ENCODE measurements at places on chromosomes 7 and 10.

- DNase-seq, result no peak
Measured at GRCh38 chr7:113796557-113796956, 122.3 kb downstream of the PPP1R3A start.

DNA sequence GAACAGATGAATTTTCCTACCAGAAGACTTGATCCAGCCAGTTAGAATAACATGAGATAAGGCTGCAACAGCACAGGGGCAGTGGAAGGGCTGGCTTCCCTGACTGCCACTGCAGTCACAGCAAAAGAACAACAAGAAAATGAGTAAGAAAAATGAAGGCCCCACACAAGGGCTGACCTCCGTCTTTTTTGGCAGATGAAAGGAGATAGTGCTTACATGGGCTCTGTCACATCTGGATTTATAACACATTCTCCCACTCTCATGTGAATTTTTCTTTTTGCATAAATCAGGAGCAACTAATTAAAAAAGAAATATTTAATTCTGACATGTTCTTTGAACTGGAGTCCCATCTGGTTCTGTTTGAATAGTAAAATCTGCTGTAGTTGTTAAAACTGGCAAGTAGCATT, 99.6 kb downstream of the NRP1 start:
- DNase-seq, result no peak

DNA sequence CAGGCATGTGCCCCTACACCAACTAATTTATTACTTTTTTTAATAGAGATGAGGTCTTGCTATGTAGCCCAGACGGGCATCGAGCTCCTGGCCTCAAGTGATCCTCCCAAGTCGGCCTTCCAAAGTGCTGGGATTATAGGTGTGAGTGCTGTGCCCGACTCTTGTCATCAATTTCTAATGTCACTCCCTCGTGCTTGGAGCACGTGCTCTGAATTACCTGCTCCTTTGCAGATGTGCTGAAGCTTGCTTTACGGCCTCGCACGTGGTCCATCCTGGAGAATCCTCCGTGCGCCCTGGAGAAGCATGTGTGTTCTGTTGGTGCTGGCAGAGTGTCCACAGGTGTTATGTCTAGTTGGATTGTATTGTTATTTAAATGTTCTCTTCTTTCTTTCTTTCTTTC, 11.8 kb upstream of the UBE3C start:
- DNase-seq, result no peak

GRCh38 chr7:157276731-157277562, 59.9 kb upstream of the DNAJB6 start:
- no peak for DNase-seq

DNA sequence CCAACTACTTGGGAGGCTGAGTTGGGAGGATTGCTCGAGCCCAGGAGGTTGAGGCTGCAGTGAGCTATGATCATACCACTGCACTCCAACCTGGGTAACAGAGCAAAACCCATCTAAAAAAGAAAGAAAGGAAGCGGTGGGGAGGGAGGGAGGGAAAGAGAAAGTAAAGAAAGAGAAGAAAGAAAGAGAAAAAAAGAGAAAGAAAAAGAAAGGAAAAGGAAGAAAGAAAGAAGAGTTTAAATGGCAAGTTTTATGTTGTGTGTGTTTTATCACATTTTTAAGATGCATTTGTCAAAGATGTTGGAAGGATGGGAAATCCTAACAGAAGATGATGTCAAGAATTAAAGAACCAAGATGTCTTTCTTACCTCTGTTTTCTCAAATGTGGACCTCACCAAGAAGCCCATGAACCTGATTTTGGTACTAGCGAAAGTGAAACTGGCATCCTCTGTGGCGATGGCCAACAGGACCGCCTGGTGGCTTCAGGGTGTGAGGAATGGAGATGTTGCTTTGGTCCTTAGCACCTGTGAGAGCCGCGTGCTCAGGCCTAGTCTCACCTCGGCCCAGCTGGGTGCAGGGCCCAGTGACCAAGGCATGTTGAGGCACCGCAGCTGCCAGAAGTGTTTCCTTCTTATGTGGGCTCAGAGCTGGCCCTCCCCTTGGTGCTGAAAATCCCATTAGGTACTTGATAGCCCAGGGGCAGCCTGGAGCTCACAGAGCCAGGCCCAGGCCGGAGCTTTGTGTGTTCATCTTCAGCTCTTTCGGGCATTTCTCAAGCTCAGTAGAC, 9.8 kb downstream of the UCMA start:
- no peak for DNase-seq

DNA sequence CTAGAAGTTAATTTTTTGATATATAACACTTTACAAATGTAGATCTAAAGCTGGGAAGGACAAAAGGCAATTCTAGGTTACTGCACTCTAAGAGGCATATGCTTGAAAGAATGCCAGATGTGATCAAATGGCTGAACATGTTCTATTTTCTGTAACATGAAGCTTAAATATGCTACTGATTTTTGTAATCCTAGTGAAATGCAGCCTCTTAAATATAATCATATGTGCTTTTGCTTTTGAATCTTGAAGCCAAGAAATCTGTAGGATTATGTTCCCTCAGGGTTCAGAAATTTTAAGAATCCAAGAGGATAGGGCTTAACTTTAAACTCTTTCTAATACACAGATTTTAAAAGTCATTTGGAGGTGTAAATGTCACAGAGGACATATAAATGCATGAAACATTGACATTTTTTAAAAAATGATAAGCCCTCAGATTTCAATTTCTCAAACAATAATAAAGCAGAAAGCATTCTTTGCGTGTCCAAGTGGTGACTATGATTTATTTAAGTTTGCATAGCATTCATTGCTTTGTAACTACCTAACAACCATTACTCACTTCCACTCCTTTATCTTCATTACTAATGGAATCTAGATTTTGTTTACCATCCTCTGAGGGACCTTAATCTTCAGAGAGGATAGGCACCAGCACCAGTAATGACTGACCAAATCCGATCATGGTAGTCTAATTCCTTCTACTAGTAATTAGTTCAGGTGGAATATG, 170.4 kb downstream of the MAGI2 start:
- no peak for DNase-seq

DNA sequence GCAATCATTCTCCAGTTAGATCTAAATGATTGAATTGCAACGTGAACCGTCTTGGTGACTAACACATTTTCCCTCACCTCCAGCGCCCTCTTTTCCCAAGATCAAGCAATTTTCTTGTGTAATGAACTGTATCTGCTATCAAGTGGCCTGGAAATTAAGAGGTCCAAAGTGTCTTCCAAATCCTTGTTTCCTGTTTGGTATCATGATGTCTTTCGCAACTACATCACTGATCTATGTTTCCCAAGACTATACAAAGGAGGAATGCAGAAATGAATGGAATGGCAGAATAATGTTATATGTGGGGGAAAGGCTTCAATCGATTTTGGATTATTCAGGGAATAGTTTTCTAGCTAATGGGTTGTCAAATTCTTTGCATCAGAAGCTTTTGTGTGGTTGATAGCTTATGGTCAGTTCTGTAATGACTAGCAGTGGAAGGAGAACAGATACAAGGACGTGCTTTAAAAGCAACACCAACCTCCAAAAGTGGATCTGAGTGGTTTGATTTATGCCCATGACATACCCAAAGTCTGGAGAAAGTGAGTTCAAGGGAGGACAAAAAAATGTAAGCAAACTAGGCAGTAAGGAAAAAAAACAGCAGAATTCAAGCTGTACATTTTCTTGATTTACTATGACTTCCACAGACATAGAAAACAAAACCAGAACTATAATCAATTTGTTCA, 14.6 kb upstream of the ZEB1 start:
- no peak for DNase-seq

DNA sequence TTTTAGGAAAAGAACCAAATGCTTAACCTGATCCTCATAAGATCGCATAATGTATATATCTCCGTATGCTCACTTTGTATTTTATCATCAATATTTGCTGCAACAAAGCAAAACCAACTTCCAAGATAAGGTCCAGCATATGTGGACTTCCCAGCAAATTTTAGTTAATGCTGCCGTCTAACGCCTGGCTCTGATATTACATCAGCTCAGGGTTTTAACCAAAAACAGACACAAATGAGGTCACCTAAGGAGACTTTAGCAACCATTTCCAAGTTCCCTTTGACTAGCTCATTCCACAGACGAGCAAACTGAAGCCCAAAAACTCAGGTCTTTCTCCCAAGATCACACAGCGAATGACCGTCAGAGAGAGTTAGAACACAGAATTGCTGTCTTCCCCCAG, 59.4 kb upstream of the UCN3 start:
- no peak for DNase-seq

DNA sequence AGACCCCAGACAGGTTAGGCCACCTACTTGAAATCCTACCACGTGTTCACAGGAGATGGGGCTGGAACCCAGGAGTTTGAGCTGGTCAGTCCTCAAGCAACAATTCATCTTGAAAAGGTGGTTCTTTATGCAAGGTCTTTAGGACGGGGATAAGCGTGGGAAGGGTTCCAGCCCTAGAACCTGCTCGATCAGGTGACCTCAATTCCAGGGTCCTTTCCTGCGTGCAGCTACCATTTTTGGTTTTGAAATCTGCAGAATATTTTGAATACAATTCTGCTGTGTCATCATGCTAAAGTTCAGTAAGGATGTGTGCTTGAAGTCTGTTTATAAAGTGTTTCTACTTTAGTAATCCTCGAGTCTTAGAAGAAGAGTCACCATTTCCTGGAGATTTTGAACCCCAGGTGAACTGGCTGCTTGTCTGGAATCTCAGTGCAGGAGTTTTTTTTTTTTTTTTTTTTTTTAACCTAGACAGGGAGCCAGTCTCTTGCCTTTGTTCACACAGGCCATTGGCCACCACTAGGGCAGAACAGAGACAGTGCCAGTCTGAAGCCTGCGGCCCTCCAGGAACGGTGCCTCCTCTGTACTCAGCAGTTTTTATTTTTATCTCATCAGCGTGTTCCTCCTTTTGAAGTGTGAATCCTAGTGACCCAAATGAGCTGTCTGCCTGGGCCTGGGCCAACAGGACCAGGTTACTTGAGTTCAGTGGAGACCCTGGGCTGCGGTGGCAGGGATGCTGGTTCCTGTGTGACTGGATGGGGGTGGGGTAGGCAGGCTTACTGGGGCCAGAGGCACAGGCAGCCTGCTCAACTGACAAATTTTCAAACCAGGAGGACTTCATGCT, 54.6 kb downstream of the EEPD1 start:
- DNase-seq, result peak; percentile 82

GRCh38 chr10:132112611-132113010, 46.9 kb downstream of the JAKMIP3 start:
- no peak for DNase-seq

DNA sequence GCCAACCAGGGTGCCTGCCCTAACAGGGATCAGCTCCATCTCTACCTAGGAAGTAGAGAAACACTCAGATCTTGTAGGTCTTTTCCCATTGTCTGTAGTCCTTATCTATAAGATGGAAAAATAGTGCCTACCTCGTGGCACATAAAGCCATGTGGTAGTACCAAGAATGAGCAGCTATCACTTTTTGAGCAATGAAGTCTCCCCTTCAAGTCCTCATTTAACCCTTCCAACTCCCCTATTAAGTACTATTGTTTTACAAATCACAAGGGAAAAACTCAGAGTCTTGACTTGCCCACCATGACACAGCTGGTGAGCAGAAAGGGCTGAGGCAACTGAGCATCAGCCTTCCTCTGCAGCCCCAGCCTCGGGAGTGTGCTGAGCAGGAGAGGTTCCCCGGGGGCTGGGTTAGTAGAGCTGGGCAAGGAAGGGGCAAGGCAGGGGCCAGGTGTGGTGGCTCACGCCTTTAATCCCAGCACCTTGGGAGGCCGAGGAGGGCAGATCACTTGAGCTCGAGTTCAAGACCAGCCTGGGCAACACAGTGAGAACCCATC, 3.3 kb downstream of the FRAT2 start:
- DNase-seq, result no peak

DNA sequence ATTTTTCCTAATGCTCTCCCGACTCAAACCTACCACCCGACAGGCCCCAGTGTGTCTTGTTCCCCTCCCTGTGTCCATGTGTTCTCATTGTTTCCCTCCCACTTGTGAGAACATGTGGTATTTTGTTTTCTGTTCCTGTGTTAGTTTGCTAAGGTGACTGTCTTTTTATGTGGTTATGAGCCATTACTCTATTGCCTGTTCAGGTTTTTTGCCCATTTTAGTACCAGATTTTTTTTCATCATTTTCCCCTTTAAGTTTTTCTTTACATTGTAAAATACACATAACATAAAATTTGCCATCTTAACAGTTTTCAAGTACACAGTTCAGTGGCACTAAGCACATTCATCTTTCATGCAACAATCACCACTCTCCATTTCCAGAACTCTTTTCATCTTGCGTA, 133.5 kb downstream of the GPR158 start:
- DNase-seq, result no peak

DNA sequence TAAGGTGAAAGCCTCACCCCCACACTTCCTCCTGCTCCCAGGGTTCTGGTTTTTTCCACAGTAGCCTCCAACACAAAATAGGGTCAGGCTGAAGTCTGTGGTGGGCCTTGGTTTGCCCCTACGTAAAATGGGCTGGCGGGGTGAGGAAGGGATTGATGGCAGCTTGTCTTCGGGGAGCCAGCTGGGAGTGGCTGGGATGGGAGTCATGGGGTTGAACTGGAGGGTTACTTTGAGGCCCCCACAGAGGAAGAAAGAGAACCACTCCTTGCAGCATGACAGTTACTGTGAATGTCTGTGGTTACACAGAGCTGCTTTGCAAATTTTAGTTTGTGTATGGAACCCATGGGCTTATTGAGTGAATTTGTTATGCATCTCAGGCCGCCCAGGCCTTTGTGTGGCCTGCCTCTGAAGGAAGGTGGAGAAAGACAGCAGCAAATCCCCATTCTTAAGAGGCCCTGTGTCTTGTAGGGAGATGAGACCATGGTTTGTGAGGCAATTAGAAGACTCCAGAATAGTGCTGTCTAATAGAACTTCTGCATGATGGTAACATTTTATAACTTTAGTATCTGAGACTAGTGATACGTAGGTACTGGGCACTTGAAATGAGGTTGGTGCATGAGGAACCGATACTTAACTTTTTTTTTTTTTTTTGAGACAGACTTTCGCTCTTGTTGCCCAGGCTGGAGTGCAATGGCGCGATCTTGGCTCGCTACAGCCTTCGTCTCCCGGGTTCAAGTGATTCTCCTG, 8.1 kb downstream of the TRIM8 start:
- DNase-seq, result no peak

- DNase-seq, result no peak
Measured at GRCh38 chr10:8316284-8316683, 261.8 kb downstream of the GATA3 start.

DNA sequence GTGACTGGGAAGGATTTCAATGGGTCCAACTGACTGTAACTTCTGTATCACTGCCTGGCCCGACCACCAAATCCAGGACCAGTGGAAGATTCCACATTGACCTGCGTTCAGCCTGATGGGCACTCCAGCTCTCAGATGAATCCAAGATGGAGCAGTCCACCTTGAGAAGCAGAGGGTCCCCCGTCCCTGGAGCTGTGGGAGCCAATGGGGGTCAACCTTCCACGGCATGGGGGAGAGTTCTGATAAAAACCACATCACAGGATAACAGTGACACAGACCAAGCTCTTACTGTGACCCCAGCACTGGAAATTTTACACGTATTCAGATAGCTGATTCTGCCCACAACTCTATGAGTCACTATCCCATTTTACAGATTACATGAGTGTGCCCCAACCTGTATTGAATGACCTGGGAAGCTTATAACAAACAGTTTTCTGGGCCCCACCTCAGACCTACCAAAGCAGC, 11.2 kb downstream of the ZCCHC24 start:
- peak; percentile 59 for DNase-seq

GRCh38 chr7:106062521-106062931, 49.6 kb downstream of the SYPL1 start:
- DNase-seq, result no peak

- DNase-seq, result no peak
Measured at GRCh38 chr10:21512573-21513404, 12.7 kb downstream of the SKIDA1 start.

- DNase-seq, result no peak
Measured at GRCh38 chr10:101968940-101969321, 87.0 kb downstream of the ARMH3 start.

GRCh38 chr10:47370878-47371277, 13.2 kb downstream of the ZNF488 start:
- DNase-seq, result peak; percentile 19

Measured in tibial artery (tissue), 4 donors.